ENCODE measurements at places on chromosomes 12 and 14.

DNA sequence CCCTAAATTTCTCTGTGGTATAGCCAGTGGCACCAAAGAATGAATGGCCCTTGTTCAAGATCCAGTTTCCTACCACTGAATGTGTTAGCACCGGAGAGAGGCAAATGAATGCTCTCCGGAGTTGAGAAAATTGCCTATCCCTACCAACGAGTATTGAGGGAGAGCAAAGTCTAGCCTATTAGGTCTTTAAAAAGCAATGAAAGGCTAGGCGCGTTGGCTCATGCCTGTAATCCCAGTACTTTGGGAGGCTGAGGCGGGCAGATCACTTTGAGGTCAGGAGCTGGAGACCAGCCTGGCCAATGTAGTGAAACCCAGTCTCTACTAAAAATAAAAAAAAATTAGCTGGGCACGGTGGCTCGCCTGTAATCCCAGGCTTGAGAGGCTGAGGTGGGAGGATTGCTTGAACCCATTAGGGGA is 898 bp upstream of the RAB15 start:
- no peak for DNase-seq

- DNase-seq: no peak
These were observed 13.4 kb downstream of the VDR start for GRCh38 chr12:47891356-47891755.

- peak; percentile 94 for DNase-seq
These were observed 48.1 kb upstream of the BCL11B start for GRCh38 chr14:99320105-99320572.

DNA sequence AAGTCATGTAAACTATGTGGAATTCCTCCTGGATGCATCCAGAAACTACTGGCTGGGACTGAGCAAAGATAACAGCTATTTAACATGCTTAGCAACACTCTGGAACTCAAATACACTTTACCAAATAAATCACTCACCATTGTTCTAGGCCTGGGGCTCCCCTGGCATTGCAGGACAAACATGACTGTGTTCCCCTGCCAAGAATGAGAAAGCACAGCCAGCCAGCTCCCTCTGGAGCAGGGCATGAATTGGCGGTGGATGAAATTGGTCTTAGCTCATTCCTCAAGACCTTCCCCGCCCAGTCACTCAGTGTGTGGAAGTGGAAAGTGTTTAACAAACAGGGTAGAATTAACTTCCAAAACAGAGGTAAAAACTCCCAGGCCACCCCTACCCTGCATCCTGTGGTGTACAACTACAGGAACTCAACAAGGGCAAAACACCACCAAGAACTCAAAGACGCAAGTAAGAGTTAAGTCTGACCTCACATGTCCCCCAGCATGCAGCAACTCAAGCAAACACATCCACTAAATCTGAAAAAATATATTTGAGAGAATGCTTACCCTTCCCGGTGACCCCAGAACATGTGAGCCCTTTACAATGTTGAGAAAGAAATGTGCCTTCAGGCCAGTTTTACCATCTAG is 58.4 kb upstream of the BDKRB2 start:
- DNase-seq: no peak

GRCh38 chr12:15931590-15932053 is 20.5 kb downstream of the DERA start:
- DNase-seq: peak; percentile 51

DNA sequence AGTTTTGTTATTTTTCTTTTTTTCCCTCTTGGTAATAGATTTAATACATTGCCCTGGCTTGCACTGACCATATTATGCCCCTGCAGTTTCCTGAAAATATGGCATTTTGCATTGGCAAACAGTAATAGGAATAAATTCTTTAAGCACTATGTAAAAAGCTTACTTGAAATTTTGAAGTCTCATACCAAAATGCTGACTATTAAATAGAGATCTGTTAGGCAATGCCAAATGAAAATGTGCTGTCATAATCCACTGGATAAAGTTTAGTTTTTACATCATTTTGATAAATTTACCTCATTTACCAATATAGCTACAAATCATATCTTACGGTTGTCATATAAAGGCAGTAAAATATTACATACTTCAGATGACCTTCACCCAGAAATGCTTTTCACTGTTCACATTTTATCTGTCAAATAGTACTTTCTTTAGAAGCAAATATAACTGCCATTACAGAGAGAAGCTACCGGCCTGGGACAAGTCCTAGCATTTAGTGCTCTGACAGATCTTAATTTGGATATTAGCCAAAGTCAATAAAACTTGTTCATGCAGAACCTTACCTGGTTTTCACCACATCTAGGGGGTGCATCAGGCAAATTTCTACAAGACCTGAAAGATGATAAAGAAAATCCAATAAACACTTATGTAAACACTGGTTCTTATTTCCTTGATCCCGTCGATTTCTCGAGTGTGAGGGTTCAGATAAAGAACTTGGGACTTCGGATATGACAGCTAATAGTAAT is 212.9 kb downstream of the PAX9 start:
- no peak for DNase-seq

GRCh38 chr12:78240827-78241226 is 410.1 kb downstream of the NAV3 start:
- DNase-seq: no peak

GRCh38 chr12:27940245-27940644 is 32.3 kb downstream of the PTHLH start:
- no peak for DNase-seq

DNA sequence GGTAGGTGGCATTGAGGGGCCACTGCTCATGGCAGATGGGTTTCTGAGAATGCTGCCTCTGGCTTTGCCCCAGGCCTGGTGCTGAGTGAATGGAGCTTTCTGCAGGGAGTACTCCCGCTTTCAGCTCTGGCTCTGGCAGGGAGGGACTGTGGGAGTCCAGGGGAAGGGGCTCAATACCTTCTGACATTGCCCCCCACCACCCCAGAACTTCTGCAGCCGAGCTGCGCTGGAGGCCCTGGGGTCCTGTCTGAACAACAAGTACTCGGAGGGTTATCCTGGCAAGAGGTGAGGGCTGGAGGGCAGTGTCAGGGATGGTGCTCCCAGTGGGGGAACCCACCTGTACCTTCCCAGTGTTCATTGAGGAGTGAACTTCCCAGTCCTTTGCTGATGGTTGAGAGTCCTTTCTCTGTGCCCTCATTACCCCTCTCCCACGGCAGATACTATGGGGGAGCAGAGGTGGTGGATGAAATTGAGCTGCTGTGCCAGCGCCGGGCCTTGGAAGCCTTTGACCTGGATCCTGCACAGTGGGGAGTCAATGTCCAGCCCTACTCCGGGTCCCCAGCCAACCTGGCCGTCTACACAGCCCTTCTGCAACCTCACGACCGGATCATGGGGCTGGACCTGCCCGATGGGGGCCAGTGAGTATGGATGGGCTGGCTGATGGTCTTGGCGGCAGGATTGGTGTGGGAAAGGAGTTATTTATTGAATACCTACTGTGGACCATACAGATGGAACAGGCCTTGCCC is 1.9 kb downstream of the SHMT2 start:
- DNase-seq: no peak

DNA sequence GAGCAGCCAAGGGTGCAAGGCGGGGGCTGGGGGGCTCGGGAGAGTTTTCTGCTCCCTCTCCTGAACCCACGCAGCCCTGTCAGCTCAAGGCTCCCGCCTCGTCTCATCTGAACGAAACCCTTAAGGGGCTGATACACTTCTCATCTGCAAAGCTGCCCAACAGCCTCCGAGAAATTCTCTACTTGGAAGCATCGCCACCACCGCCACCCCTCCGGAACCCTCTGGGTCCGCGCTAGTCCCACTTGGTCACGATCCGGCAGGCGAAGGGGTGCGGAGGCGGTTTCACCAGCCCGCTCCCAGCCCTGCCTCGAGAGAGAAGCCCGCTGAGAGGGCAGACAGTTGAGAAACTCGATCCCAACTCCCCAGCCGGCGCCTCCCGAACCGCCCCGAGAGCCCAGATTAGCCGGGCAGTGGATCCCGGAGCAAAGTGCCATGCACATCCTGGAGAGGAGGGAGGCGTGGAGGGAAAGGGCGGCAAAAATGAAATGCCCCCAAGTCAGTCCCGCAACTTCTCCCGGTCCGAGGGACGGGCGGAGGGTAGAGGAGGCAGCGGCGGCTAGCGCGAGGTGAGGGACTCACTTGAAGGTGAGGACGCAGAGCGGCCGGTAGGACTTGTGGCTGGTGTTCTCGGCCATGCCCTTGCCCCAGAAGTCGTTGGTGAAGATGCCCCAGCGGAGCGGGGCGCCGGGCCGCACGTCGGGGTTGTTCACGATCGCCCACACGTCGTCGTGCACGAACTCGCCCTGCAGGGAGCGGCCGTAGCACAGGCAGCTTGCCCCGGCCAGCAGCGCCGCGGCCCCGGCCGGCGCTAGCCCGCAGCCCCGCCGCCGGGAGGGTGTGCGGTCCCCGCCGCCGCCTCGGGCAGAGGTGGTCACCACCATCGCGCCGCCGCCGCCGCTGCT is 620 bp downstream of the TMTC1 start:
- peak; percentile 88 for DNase-seq

GRCh38 chr12:45615268-45615667 is 114.2 kb upstream of the ARID2 start:
- no peak for DNase-seq

GRCh38 chr12:90910958-90911357 is 44.0 kb downstream of the CCER1 start:
- no peak for DNase-seq

DNA sequence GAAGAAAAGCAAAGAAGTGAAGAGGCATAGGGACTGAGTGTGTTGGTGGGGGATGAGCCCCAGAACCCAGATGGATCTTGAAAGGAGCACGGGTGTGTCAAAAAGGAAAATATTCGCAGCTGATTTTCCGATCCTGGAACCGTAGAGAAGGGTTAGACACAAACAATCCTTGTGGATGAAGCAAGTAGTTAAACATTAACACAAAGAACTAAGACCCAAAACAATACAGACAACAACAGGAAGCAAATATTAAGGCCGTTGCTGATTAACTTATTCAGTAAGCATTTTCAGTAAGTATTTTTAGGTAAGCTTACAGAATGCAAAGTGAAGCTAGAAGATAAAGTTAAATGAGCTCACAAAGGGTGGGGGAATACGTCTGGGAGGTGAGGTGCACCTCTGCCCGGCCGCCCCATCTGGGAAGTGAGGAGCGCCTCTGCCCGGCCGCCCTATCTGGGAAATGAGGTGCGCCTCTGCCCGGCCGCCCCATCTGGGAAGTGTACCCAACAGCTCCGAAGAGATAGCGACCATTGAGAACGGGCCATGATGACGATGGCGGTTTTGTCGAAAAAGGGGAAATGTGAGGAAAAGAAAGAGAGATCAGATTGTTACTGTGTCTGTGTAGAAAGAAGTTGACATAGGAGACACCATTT is 62.8 kb upstream of the PRB2 start:
- no peak for DNase-seq

- no peak for DNase-seq
These were observed 74.3 kb downstream of the SLC25A21 start for GRCh38 chr14:37098132-37098531.

Measured in endodermal cell (in vitro differentiated cells).